ENCODE measurements at places on chromosomes 11 and 22.

GRCh38 chr11:11635443-11635842, 13.6 kb upstream of the GALNT18 start:
- DNase-seq: no peak

GRCh38 chr11:130103296-130103814, 33.7 kb downstream of the APLP2 start:
- no peak for DNase-seq

GRCh38 chr11:124329787-124330478, 9.9 kb upstream of the OR8D2 start:
- DNase-seq: no peak

- DNase-seq: no peak
Observed at GRCh38 chr11:107590460-107591377, at the start of gene ELMOD1. ELMOD1 (plus strand) TSS chr11:107591147; CDS start chr11:107618190, 27,043 bp downstream.

DNA sequence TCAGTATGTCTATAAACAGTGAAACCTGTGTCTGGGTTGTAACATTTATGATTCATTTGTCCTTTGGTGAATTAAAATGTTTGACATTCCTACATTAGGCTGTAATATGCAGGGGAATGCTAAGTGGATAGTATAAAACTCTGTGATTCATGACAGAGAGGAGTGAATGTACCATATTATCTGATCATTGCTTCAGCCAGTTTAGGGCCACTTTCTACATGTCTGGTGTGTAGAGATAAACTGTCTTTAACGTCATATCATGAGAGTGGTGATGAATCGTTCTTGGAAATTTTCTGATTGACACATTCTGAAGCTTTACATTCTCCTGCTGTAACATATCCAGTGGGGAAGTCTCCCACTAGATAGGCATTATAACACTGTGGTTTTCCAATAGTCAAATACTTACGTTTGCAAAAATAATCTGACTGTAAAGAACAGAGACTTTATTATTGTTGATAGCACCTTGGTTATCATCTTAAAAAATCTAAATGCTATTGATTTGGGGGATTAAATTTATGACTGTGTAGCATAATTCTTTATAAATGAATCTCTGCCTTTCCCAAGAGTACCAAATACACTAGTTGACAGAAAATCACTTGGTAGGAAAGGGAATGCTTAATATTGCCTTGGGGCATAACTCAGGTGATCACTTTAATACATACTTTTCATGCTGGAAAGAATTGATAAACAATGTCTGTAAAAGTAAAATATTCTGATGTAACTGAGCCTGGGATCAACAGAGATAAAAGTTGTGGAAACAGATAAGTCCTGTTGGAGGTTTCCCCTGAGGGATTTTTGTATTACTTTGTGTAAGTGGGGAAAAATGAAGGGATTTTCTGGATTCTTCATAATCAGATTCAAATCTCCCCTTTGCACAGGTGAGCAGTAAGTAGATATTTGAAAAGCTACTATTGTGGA, 427.9 kb downstream of the JRKL start:
- no peak for DNase-seq
